ENCODE measurements at places on chromosomes 13 and 19. TPM values are rescaled to one million over a fixed set of nuclear protein-coding genes. Genes with fewer than 3 reads are reported as not detected.

The PRODH2 gene
- not detected for total RNA-seq

The SPRY2 gene
- total RNA-seq, result 46.8 TPM

The SETDB2 gene
- total RNA-seq, result 1.7 TPM

The APOE gene
- 11.9 TPM for total RNA-seq

- no peaks in the 10 kb centered on the region for H3K36me3 ChIP-seq
- no peak overlapping the region for H3K4me3 ChIP-seq
- H3K27ac ChIP-seq, result no peak overlapping the region
Measured at GRCh38 chr13:68257111-68257842, 1027.1 kb upstream of the PCDH9 start.

GRCh38 chr13:83773961-83774360 lies 108.3 kb downstream of the SLITRK1 start:
- H3K4me3 ChIP-seq, result no peak overlapping the region
- H3K36me3 ChIP-seq, result no peaks in the 10 kb centered on the region
- DNase-seq, result no peak
- no peak overlapping the region for H3K27ac ChIP-seq
- H3K27me3 ChIP-seq, result no peaks in the 10 kb centered on the region

- no peak for DNase-seq
- H3K4me1 ChIP-seq, result peaks cover 44% of the 10 kb centered on the region
- H3K27ac ChIP-seq, result no peak overlapping the region
- no peak overlapping the region for H3K4me3 ChIP-seq
- H3K36me3 ChIP-seq, result no peaks in the 10 kb centered on the region
Measured at GRCh38 chr13:102704238-102705058, 9.6 kb upstream of the METTL21C start.

- H3K36me3 ChIP-seq, result no peaks in the 10 kb centered on the region
- no peaks in the 10 kb centered on the region for H3K27me3 ChIP-seq
- no peak overlapping the region for H3K27ac ChIP-seq
Measured at GRCh38 chr13:34522808-34523207, 419.3 kb upstream of the NBEA start.

DNA sequence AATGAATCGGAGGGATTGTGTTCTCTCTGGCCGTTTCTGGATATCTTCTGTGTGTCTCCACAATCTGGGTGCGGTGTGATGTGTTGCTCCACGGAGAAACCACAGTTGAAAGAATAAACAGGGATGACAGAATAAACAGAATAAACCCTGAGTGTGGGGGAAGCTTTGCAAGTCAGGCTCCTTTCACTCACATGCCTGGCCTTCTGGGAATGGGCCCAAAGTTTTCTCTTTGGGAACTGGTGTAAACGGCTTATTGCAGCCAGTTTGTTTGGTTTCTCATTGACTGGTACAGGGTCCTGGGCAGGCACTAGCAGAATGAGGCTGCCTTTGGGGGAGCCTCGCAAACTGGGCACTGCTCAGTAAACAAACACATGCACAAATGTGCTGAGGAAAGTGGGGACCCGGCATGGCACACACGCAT lies 324.7 kb downstream of the DLEU7 start:
- H3K27ac ChIP-seq, result peak overlapping the region; percentile 69
- H3K4me1 ChIP-seq, result peaks cover 48% of the 10 kb centered on the region
- peak overlapping the region; percentile 26 for H3K4me3 ChIP-seq
- DNase-seq, result no peak

Measured in psoas muscle (tissue), 8 donors.